ENCODE measurements at places on chromosomes 3 and 15.

DNA sequence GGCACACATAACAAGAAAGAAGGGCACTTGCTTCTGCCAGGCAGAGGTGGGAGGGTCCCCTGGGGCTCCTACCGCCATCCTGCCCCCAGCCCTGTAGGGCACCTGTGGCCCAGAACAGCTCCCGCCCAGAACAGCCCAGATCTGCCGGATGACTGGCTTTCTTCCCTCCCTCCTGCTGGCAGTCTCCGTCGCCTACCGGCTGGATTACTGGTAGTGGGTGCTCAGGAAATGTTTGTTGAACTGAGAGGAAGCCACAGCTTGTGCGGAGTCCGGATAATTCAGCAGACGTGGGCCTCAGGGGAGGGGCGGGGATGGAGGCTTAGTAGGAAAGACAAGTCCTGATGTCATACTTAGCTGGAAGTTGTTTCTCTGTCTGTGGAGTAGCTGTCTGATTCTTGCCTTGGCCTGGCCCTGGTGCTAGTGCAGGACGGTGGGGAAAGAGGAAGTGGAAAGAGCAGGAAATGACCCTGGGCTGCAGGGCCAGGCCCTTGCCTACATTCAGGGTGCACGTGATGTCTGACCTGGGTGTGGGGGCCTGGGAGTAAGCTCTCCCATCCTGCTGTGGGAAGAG lies 6.7 kb downstream of the CCDC9B start:
- DNase-seq: no peak

- DNase-seq: no peak
Observed at GRCh38 chr3:55431041-55431440, 56.1 kb downstream of the WNT5A start.

DNA sequence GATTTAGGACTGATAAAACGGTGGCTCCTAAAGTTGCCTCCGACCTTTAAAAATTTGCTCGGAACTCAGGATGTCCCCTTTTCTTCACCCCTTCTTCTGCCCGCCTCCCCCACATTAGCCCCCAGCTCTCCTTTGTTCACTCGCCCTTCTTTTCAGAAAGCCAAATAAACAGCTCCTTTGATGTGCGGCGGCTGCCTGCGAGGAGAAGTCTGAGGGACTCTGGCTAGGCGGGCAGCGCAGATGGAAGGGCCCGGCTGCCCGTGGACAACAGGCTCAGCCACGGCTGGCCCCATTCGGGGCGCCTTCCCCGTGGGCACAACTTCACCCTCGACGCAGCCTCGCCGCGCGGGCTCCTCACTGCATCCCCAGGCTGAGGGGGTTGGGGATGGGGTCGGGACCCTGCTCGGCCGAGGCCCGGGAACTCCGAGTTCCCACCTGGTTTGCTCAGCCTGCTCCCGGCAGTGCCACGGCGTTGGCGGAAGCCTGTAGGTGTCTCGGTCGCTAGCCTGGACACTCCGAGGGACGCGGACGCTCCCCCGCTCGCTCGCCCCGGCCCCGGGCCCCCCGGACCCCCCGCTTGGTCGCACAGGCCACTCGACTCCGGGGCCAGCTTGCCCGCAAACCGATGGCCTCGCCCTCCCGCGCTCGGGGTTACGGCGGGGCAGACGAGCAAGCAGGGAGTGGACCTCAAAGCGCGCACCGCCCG lies 897 bp upstream of the TLE3 start:
- DNase-seq: no peak

- no peak for DNase-seq
Observed at GRCh38 chr3:149089395-149089794, 3.1 kb upstream of the HLTF start.

GRCh38 chr3:85586018-85586417 lies 627.2 kb downstream of the CADM2 start:
- no peak for DNase-seq

DNA sequence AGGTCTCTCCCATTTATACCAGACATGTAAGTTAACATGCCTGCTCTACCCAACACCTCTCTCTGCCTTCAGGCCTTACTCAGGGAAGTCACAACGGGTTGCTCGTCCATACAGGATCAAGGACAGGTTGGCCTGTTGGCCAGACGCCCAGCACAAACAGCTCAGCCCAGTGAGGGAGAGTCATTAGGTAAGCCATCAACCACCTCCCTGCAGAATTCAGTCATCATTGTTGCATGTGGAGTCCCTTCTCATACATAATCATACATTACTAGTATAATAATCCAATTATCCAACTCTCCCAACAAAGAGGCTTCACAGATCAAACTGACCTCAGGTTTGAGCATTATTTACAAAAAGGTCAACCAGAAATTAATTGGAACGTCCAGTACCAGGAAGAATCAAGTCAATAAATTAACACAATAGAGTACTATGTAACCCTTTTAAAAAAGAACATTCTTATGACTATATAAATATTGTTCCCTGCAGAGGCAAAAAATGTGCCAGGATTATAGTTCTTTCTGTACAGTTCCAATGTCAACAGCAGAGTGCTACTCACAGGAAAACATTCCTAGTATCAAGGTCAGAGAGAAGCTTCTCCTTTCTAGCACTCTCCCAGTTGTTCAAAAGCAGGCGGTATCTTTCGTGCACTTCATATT lies 33.2 kb downstream of the HOMER2 start:
- DNase-seq: no peak

- DNase-seq: no peak
Observed at GRCh38 chr15:79524531-79524930, 92.4 kb downstream of the MINAR1 start.

- DNase-seq: no peak
Observed at GRCh38 chr3:105051972-105052371, 314.7 kb upstream of the ALCAM start.

DNA sequence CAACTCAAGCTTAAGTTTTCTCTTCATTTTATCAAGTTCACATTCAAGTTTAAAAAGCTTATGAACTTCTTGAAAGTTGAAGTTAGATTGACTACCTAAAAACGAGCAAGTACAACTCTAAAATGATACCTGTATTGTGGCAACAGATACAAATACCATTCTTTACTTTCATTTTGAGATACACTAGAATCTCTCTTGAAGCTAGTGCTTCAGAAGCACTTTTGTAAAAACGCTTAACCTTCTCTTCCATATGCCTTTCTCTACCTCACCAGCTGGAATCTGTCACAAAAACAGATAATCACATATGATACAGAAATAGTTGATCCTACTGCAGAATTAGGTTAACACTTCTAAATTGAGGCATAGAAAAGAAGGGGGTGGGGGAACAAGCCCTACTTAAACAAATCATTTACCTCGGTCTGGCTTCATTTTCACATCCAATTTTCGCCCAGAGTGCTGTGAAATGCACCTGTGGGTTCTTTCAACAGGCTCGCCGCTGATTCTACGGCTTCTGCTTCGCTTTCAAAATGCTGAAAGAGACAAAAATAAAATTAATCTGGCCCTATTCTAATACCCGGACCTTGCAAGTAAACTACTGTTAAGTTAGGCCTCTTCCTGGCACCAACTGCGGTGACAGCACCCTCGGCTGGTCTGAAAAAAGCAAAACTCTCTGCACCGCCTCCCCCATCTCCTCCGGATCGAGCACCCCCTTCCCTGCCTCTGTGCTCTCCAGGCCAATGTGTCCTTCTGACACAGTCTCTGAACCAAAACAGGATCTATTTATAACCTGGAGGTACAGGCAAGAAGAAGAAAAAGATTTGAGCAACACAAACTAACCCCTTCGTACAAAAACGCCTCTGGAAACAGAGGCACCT lies 1.4 kb downstream of the ATOSA start:
- DNase-seq: peak; percentile 11

GRCh38 chr15:51982013-51982769 lies 10.6 kb upstream of the LEO1 start:
- DNase-seq: peak; percentile 6

GRCh38 chr15:84633311-84634227 lies 20.5 kb downstream of the WDR73 start:
- no peak for DNase-seq

DNA sequence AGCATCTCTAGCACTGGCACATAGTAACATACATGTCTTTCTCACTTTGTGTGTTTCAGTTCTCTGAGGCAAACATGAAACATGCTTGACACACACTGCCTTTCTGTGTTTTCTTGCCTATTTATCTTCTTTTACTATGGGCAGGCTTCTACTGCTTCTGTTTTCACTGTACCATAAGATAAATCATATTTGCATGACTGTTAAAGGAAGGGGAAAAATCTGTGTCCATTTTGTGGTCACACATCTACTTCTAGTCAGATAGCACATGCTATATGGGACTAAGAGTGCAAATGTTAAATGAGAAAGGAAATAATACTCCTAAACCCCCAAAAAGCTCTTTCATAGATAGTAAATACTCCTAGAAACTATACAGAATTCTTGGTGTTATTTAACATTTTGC lies 386.4 kb downstream of the ZBTB20 start:
- DNase-seq: no peak

DNA sequence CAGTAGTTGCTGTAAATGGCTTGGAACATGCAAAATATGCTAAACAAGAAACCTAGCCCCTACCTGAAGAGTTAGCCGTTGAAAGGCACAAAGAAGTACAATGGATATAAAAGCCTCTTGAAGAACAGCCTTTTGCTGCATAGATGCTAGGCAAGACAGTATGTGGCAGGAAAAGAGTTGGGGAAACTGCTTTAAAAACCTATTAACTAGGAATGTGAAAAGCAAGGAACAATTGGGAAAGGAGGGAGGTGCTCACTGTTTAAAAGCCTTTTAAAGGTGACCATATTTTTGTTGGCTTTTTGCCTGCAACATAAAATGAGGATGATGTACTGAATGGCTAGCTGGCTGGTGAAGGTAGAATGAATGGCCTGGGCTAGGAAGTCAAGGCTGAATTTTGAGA lies 24.5 kb upstream of the SOX2 start:
- no peak for DNase-seq

GRCh38 chr3:141894524-141895176 lies 18.2 kb downstream of the ATP1B3 start:
- no peak for DNase-seq

DNA sequence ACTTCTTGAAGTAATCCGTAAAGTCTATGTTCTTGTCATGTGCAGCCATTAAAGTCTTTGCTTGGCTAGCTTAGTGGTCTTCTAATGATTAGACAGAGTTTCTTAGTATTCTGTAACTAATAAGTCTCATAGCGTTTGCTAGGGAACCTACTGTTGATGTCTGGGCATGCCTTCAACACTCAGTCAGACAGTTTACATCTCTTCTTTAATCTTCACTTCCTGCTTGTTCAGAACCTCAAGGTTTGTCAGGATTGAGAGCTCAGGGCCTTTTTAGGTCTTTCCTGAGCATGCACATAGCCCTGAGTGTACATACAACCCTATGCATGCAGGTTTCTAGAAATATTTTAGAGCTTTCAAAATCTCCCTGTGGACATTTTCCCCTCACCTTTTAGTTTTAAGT lies 426.3 kb downstream of the AGBL1 start:
- DNase-seq: no peak

DNA sequence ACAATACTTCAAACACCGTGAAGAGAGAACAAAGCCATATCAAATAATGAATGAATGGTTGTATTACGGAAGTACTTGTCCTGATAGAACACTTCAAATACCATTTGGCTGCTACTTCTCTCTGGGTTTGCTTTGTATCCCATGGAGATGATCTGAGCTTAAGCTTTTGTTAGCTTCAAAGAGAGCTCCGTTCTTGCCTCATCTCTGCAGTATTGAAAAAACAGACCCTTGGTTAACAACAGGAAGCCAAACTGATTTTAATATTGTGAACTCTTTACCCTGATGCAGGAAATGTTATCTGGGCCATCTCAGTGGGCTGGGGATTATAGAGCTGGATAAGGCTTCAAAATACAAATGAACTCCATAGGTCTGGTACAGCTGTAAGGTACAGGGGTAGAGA lies 101.0 kb downstream of the CHL1 start:
- DNase-seq: no peak

DNA sequence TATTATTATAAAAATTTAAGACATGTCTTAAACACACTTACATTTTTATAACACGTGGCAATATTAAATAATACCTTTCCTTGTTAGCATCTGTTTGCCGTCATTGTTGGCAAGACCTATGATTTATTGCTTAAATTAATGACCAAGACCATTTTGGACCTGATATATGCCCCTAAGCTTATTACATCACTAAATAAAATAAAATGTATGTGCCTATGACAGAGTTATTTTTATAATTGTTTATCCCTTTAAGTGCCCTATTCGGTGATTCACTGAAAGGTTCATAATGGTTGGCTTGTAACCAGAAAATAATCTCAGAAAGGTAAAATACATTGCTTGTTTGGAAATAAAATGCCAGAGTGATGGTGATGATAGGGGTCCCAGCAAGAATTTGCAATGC lies 17.5 kb downstream of the CDIN1 start:
- DNase-seq: no peak

- DNase-seq: no peak
Observed at GRCh38 chr3:46860810-46861604, 2.2 kb downstream of the MYL3 start.

- no peak for DNase-seq
Observed at GRCh38 chr3:174251681-174252080, 607.5 kb upstream of the NAALADL2 start.

DNA sequence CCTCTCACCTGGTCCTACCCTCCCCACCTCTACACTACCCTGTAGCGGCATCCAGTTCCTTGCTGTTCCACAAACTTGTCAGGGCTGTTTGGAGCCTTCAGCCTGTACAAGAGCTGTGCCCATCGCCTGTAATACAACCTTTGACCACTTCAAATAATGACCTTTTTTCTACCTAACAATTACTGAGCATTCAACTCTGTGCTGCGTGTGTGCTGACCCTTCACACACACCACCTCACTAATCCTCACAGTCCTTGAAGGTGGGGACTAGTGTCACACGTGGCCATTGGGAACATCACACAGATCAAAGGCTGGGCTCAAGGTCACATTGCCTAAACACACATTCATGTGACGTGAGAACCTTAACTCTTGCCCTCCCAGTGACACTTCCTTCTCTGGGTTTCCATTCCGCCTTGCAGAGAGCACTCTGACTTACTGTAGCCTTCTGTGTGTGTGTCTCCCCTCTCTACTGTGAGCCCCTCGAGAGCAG lies 3.1 kb downstream of the C3orf20 start:
- DNase-seq: no peak

GRCh38 chr15:70179309-70179892 lies 81.7 kb upstream of the TLE3 start:
- no peak for DNase-seq

DNA sequence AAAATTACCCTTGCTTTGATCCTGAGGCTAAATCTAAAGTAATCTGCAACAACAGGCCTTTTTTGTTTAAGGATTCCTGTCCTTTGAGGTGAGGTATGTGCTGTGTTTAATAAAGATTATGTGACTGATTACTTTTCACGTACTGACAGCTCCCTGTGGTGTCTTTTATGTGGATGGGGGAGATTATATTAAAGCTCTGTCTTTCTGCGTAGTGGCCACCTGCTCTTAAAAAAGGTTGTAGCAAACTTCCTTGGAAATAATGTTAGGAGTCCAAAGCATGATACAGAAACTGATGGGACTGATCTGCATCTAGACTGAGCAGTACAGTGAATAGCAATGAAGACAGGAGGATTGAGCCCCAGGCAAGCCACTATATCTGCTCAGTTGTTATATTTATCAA lies 453.0 kb upstream of the GOLIM4 start:
- DNase-seq: no peak

DNA sequence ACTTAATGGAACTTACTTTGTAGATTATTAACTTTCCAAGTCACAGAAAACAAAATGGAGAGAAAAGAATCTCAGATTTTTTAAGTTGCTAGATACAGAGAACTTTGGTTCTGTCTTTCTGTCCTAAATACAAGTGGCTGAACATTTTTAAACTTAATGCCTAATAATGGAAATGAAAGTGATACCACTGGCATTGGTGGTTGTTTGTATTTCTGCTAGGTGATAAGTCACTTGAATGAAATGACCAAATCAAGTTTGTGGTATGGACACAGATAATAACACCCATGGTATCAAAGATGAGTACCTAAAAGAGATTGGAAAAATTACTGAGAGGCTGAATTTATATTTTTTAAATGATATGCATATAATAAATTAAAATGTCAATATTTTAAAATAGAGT lies 502.1 kb downstream of the CNTN6 start:
- DNase-seq: no peak
